ENCODE measurements at places on chromosomes 2 and 18.

- no peak for DNase-seq
These were observed 1.9 kb downstream of the ADCYAP1 start for GRCh38 chr18:906416-907114.

GRCh38 chr2:30732876-30733275 is 74.4 kb downstream of the CAPN13 start:
- DNase-seq: no peak

GRCh38 chr2:207449642-207450165 is 80.1 kb upstream of the CREB1 start:
- DNase-seq: no peak

DNA sequence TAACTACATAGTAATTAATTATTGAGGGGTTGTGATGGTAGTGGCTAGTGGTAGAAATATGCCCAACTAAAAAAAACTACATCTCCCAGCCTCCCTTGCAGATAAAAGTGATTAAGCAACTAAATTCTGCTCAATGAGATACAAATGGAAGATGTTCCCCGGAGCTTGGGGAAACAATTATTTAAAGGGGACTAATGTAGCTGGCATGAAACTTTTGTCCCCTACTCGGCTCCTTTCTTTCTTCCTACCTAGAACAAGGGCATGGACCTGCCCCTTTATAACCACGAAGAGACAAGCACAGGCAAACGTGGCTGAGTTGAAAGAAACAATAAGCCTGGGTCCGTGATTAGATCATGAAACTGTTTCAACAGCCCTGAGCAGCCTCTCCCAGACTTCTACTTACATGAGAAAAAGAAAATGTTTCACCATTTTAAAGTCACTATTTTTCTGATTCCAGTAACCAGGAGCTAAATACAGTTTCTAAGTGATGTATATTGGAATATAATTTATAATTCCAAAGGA is 236.9 kb downstream of the SCG2 start:
- peak; percentile 7 for DNase-seq

DNA sequence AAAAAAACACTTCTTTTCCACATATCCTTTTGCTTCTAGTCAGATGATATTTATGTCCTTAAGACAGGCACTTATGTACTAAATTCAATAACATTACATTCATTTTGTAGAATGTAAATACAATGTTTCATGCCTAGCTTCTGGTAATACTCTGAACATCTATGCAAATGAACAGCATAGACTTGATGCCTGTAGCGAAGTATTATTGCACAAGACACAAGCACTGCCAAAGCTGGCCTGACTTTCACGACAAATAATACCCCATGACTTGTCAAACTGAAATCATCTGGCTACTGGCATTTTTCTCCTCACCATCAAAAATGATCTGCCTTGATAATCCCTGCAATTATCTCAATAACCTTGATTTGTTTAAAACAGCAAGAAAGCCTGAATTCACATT is 101.3 kb downstream of the L3MBTL4 start:
- no peak for DNase-seq

GRCh38 chr2:12493031-12493513 is 223.7 kb upstream of the TRIB2 start:
- peak; percentile 14 for DNase-seq

DNA sequence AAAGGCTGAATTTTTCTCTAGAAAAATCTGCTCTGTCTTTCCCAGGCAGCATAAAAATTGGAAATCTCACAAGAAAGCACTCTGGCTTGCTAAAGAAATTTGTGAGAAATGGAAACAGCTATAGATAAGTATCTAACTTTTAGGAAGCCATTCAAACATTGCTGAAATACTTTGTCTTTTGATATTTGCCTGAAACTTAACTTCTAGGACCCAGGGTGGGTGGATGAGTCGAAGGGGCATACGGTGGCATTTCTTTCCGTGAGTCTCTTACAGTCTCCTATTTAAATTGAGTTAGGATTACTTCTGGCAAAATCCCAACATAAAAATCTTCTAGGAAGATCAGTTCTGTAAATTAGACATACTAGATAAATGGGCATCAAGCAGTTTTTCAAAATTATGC is 532 bp upstream of the COL3A1 start:
- DNase-seq: no peak

- peak; percentile 94 for DNase-seq
These were observed 54.0 kb downstream of the IL1RL2 start for GRCh38 chr2:102240640-102241370.

GRCh38 chr2:46803547-46803878 is 112.1 kb downstream of the MCFD2 start:
- no peak for DNase-seq

DNA sequence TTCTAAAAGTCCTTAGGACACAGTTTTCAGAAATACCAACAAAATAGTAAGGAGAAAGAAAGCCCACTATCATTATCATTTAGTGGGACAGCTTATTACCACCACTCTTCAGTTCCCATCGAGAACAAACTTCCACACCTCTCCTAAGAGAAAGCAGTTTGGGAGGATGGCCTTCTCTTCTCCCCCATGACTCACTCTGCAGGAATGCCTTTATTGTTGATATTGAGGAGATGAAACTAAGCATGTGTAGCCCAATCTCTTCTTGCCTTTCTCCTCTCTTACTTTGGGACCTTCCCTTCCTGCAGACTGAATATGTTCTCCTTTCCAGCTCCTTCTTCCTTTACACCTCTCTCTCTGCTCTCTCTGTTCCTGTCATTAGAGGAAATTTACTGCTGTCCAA is 30.0 kb upstream of the ERMN start:
- no peak for DNase-seq

DNA sequence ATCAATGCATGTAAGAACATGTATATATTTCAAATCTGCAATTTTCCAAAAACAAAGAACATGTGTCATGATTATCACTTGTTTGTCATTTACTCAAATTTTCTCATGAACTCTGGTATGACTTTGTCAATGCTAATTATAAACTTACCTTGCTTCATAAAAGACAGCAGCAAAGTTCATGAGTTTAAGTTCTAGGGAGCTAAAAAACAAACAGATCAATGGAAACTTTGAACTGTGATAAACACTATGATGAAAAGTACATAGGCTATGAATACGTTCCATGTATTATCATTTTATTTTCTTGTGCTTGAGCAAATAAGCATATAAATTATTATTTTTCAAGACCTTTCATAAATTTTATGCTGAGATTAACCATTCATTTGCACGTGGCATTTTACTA is 940.8 kb downstream of the MBD2 start:
- DNase-seq: no peak

GRCh38 chr2:228181098-228182019 is at the start of gene SPHKAP:
Gene SPHKAP, minus strand, starts transcription at chr2:228181687. Its CDS starts 89 bp downstream, at chr2:228181598.
- peak; percentile 23 for DNase-seq

GRCh38 chr2:2902547-2903281 is 474.9 kb downstream of the EIPR1 start:
- DNase-seq: no peak

- DNase-seq: no peak
These were observed 556.7 kb downstream of the CMPK2 start for GRCh38 chr2:6308986-6309385.

- no peak for DNase-seq
These were observed 10.0 kb downstream of the LRATD1 start for GRCh38 chr2:14642499-14642898.

DNA sequence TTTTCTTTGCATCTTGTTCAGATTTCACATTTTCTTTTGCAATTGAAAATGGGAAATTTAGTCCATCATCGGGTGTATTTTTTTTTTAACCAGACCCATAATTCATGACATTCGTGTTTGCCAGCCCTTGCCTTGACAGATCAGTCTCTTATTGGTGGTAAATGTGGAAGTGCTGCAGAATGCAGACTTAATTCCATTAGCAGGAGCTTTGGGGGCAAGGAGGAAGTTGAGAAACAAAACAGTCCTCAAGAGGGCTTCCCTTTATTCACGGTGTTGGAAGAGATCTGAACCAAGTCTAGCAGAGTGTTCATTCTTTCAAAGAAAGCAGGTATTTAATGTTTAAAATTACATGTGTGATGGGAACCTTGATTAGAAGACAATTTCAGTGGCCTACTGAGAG is 16.6 kb upstream of the RPE start:
- DNase-seq: peak; percentile 20

DNA sequence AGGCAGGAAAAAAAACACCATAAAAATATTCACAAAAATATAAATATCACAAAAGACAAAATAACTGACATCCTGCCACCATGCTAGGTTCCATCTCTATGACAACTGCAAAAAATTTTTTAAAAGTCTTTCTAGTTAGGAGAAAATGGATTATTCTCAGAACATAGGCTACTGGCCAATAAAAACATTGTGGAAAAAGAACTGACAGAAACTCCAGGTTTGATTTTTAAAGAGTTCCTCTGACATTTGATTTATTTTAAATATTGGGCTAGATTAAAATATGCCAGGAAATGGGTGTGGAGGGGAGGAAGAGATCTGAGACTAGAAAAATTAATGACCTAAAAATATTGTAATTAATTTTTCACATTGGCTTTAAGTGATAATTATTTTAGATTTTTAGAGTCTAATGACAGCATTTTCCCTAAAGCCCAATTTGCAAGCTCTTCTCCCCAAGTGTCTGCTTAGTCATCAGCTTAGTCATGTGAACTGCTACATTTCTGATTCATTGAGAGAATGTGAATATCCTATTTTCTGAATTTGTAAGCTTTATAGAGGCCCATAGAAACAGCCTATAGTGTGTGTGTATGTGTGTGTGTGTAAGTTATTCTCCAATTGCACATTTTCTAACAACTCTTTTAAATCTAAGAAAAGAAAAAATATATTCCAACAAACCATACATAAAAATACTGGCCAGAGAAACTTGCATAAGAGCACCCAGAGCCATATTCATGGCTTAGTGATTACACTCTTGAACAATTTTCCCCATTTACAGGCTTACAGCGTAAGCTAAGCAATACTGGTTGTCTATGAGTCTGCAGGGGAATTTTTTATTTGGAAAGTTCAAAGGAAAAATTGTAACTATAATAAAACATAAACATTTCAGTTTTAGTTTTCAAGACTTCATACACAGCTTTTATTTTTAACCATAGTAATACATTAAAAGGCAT is 48.4 kb downstream of the TMEFF2 start:
- peak; percentile 45 for DNase-seq

- no peak for DNase-seq
These were observed 308.1 kb downstream of the GBX2 start for GRCh38 chr2:235860111-235860510.

Measured in Ammon's horn (tissue), 1 donor.